ENCODE measurements at places on chromosomes 1 and 21.

DNA sequence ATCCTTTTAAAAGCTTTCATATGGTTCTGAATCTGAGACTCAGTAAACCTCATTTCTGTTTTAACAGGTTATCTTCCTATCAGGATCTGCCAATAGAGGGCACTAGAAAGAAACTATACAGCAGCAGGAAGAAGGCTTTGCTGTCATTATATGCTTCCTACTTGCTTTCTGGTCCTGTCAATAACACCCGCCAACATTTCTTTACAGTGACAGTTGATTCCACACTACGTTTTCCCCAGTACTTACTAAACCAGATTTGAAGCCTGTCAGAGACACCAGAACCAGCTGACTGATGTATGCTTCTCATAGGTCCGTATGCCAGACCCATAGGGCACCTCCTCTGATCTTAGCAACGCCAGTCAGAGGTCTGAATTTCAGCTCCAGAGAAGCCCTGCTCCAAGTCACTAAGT, 341.0 kb upstream of the NEGR1 start:
- peak; percentile 69 for DNase-seq

DNA sequence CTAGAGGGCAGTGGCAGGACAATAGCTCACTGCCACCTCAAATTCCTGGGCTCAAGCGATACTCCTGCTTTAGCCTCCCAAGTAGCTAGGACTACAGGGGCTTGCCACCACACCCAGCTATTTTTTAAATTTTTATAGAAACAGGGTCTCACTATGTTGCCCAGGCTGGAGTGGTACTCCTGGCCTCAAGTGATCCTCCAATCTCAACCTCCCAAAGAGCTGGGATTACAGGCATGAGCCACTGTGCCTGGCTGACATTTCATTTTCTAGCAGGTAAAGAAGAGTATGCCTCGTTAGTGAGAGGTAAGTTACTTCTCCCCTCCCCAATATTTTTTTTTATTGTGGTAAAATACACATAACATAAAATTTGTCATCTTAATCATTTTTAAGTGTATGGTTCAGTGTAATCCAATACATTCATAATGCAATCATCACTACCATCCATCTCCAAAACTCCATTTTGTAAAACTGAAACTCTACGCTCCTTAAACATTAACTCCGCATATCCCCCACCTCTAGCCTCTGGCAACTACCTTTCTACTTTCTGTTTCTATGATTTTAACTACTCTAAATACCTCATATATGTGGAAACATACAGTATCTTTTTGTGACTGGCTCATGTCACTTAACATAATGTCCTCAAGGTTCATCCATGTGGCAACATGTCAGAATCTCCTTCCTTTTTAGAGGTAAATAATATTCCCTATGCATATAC, 22.4 kb downstream of the ZZZ3 start:
- DNase-seq = no peak

- DNase-seq = no peak
Observed at GRCh38 chr1:94416901-94417727, 1.1 kb upstream of the ABCD3 start.

- DNase-seq = no peak
Observed at GRCh38 chr1:171335964-171336363, 22.0 kb downstream of the FMO4 start.

DNA sequence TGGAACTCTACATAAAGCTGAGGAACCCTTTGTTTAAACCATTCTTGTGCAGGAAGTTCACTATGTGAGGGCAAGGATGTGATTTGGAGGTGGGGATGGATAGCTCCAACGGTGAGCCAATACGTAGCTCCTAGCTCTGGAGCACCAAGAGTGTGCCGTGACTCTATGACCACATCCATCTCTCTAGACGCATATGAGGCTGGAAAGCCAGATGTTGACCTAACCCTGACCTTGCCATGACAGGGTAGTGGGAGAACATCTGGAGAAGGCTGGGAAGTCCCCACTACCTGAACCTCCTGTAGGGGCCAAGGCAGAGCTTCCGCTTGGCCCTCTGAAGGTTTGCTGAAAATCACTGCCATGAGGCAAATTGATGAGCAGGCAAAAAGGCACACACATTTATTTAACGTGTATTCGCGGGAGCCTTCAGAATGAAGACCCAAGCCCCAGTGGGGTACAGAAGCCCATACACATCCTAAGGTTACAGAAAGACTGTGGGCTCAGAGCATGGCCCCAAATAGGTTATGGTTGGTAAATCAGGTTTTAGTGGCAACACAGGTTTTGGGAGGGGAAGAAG, 43.4 kb downstream of the EIF2D start:
- no peak for DNase-seq

- no peak for DNase-seq
Observed at GRCh38 chr21:37430184-37430821, 63.7 kb downstream of the DYRK1A start.

DNA sequence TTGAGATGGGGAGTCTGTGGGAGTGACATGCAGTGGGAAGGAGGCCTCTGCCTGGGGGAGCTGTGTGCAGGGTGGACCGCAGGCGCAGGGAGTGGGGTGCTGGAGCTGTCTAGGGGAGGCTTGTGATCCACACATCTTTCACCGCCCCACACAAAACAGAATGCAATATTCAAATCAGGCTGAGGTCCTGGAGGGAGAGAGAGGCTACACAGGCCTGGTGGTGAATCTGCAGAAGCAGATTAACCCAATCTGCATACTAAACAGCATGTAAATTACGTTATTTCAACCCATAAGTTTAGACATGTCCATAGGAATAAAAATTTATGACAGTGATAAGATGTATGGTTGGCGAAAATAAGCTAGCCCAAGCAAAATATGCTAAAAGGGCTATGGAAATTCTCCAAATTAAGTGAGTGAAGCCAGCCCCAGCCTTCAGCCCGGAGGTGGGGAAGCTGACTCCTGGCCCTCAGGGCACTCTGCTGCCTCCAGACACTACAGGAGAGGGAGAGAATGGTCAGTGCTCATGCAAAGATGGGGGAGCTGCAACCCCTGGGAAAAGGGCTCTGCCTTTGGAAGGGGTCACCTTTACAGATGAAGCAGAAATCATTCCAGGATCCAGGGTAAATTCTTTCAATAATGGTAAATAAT, 156.2 kb upstream of the CTTNBP2NL start:
- no peak for DNase-seq

- DNase-seq = no peak
Observed at GRCh38 chr1:84282780-84283333, 18.7 kb upstream of the SAMD13 start.

GRCh38 chr1:5745800-5746610, 246.2 kb downstream of the NPHP4 start:
- DNase-seq = peak; percentile 42

- no peak for DNase-seq
Observed at GRCh38 chr1:17091252-17091651, 28.0 kb downstream of the PADI2 start.

DNA sequence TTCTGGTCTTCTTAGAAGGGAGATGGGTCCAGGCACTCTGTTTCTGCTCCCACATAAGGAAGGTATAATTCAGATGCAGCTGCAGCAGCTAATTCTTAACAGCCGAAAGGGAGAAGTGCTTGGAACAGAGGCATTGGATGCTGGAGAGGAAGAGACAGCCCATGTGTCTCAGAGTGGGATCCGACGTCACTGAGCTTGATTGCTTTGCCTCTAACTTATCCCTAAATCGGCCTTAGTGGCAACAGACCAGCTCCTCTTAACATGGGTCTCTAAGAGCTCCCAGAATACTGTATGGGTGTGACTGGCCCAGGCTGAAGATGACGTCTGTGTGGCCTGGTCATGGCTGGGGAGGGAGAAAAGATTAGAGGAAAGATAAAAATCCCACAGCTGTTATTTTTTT, 40.7 kb upstream of the KCND3 start:
- no peak for DNase-seq

- peak; percentile 97 for DNase-seq
Observed at GRCh38 chr1:212542761-212543187, 65.8 kb upstream of the ATF3 start.

- DNase-seq = no peak
Observed at GRCh38 chr21:37974081-37974480, 57.8 kb upstream of the KCNJ6 start.

- DNase-seq = no peak
Observed at GRCh38 chr21:39073717-39074116, 109.5 kb downstream of the PSMG1 start.

DNA sequence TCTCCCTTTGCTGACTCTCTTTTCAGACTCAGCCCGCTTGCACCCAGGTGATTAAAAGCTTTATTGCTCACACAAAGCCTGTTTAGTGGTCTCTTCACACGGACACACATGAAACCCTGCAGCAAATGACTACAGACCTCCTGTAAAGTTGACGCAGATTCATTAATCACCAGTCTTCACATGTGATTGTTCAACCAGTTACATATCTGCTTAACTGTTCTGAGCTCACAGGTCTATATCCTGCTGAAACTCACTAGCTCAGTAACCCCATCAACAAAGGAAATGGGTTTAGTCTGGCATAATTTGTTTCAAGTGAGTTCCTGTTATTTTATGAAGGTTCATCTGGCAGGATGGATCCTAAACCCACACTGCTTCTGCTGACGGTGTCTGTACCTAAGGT, 68.4 kb upstream of the GJA8 start:
- no peak for DNase-seq

GRCh38 chr1:29628190-29628589, 391.9 kb downstream of the PTPRU start:
- DNase-seq = no peak

DNA sequence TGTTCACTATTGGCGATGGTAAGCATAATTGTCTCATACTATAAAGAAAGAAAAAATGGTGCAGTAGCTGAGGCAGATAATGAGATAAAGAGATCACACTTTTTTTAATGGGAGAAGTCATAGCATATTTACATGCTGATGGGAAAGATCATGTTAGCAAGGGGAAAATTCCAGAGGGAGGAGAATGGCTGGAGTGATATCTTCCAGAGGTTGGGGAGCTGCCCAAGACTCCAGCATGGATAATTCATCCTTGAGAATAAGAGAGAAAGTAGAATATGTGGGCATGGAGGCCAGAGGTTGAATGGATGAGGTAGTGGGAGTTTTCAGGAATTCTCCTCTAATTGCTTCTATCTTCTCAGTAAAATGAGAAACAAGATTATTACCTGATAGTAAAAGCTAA, 45.8 kb upstream of the RGS1 start:
- DNase-seq = no peak

GRCh38 chr1:213884942-213885341, 102.8 kb upstream of the PROX1 start:
- DNase-seq = no peak

- DNase-seq = no peak
Observed at GRCh38 chr1:226723657-226724532, 15.2 kb downstream of the ITPKB start.

DNA sequence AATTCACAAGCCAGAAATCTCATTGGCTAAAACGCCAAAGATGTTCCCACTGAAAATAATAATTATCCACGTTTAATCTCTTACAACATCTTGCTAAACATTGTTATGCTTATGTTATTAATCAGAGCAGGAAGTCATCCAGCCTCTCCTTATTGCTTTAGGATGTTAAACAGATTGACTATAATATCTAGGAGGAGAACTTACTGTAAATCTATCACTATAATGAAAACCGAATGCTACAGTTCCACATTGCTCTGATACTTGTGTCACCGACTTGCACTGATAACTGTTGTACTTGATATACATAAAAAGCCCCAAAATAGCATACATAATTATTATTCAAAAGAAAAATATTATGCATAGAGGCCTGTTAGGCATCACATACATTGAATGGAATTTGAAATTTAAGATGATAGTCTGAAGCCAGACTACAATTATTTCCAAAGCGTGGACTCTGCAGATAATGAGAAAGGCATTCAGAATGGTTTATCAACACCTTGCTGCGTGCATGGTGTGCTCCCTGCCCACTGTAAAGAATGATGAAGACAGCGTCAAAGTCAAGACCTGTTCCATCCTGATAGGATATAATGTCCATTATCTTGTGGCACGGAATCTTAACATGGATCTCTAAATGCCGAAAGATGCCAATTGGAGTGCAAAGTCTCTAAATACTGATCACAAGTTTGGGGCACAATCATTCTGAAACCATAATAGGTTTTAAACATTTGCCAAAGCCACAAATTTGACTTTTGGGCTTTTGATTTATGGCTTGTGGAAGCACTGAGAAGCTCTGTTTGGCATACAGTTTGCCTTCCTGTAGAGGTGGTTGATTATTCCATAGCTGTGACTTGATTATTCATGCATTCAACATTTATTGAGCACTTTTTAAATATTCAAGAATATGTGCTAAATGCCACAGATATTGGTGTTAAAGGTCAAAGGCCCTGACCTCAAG, 71.3 kb downstream of the CRB1 start:
- no peak for DNase-seq

DNA sequence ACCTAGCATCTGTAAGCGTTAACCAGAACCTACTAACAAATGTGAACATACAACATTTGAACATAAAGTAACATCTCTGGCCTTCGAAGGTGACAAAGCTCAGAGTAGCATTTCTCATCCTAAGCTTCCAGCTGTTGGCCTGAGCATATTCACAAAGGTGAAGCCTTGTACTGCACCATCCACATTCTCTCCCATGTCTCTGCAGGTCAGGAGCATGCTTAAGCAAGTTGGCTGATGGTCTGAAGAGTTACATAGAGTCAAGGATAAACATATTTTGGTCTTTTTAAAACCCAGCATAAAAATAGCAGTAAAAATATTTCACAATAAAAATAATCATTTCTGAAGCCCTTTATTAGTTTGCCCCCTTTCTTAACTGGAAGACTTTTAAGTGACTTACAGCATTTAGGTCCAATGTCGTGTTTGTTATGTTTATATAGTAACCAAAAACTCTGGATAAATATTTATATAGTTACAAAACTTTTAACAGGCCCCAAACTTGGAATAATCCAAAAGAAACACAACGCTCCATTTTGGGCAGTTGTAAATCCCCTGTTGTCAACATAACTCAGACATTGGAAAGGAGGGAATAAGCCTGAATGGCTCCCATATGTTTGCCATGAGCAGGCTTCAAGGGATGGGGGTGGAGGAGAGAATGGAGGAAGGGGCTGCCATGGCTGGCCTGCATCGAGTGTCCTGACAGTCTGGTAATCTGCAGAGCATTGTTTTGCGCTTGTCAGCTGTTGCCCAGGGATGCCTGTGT, 42.8 kb upstream of the ENAH start:
- no peak for DNase-seq

DNA sequence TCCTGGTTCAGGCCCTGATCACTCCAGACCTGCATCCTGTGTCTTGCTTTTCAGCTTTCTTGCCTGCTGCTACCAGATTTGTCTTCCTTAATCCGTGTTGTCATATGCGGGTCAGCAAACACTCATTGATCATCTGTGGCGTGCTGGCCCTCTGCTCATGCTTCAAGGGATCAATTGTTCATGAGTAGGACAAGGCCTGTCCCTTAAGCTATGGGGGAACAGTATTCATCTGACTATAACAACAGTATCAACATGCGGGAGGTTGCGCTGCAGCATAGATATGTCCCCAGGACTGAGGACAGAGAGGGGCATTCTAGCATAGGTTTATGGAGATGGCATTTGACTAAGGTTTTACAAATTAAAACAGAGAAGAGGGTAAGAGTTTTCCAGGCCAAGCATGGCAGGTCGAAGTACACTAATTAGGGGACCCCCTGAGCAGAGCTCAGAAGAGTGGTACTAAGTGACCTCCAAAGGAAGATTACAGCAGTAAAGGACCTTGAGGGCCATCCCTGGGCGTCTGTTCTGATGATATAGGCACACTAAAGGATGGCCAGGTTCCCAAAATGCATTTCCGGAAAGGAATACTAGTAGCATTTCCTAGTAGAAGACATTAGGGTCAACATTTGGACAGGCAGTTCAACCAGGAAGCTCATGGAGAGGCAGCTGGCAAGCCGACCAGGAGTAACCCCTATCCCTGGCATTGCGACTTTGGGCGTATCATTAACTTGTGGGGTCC, 811 bp upstream of the ZNF672 start:
- DNase-seq = peak; percentile 8

Data from inflammatory macrophage (primary cell).